ENCODE measurements at places on chromosomes 7 and 10.

- no peak for DNase-seq
These were observed 201.8 kb downstream of the DYNC1I1 start for GRCh38 chr7:95974108-95974507.

GRCh38 chr7:41559426-41559825, 143.5 kb downstream of the INHBA start:
- no peak for DNase-seq

DNA sequence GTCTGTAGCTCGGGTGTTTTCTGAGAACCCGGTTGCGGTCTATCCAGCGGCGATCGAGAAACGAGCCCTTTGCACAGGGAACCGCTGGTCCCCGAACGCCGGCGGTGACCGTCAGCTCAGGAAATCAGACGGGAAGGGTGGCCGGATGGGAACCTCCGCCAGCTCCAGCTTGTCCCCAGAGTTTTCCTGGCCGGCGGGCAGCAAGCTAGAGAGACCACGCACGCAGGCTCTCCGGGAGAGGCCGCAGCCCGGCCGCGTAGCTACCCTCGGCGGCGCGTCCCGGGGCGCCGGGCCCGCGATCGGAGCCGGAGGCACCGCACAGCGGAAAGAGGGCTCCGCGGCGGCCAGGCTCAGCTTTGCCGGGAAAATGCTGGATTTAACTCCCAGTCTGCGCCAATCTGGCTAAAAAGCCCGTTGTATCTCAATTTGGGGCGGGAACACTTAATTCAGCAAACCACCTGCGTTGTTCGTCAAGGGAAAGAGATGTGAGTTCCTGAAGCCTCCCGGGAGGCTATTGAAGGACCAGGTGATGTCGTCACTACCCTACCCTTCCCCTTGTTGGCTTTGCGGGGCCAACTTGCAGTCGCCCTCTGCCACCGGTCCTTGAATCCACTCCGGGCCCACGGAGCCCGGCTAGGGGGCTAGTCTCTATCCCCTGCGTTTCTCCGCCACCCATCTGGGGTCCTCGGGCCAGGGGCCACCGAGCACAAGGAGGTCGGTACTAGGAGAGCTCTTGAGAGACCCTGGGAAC, 859 bp upstream of the CH25H start:
- DNase-seq = no peak

GRCh38 chr7:155584261-155584660, 37.9 kb upstream of the CNPY1 start:
- DNase-seq = no peak

Measured in NK-92 treated with Interleukin-12 subunit alpha and Interleukin-12 subunit beta, amount 100 ng/mL, for 24 hours (cell line).